ENCODE measurements at places on chromosomes 4 and X. TPM values are rescaled to one million over a fixed set of nuclear protein-coding genes. Genes with fewer than 3 reads are reported as not detected.
A peak's percentile ranks its signal among the peaks of the same experiment; 100 is the strongest.

- DNase-seq, result no peak
- H3K4me1 ChIP-seq, result no peaks in the 10 kb centered on the region
- no peak overlapping the region for H3K27ac ChIP-seq
- no peaks in the 10 kb centered on the region for H3K27me3 ChIP-seq
- H3K4me3 ChIP-seq, result no peak overlapping the region
- no peaks in the 10 kb centered on the region for H3K36me3 ChIP-seq
These were observed 101.6 kb downstream of the TMEM47 start for GRCh38 chrX:34555481-34555880.

DNA sequence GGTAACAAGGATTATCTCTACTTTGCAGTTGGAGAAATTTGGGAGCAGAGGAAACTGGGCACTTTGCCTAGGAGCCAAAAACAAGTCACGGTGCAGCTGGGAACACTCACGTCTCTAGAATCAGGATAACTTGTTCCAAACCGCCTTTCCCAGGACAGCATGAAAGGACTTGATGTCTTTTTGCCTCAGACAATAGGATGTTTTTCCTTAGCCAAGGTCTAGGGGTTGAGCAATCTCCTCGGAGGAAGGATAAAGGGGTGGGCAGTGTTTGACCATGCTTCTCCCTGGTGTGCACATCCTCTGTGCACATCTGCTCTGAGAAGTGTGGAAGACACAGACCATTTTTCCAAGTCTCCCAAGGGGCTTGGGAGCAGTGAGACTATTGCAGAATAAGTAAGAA is 1.7 kb upstream of the SPARCL1 start:
- DNase-seq, result peak; percentile 78
- no peaks in the 10 kb centered on the region for H3K36me3 ChIP-seq
- H3K4me3 ChIP-seq, result peak overlapping the region; percentile 62

DNA sequence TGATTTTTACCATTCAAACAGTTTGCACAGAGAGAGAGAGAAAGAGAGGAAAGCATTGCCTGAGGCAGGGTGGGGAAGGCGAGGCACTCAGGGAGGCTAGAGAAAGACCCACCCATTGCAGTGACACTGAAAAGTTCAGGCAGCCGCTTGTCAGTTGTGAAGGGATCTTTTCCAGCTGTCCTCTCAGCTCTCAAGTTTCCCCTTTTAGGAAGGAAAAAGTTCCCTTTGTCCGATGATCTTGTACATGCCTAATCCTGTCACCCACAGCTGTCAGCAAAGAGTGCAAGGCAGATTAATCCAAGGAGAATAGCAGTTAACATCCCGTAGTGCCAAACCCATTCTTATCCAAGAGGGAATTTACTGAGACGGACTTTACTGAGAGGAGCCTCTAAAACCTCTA is 255.0 kb downstream of the MAGEB5 start:
- peaks cover 4% of the 10 kb centered on the region for H3K27me3 ChIP-seq
- no peak overlapping the region for H3K4me3 ChIP-seq
- H3K4me1 ChIP-seq, result no peaks in the 10 kb centered on the region

Gene FAM47A
- not detected for total RNA-seq

Data from heart left ventricle (tissue), 16 donors.